Fibroblast of skin of scalp (primary cell): ENCODE measurements at places on chromosomes 12 and 14.

DNA sequence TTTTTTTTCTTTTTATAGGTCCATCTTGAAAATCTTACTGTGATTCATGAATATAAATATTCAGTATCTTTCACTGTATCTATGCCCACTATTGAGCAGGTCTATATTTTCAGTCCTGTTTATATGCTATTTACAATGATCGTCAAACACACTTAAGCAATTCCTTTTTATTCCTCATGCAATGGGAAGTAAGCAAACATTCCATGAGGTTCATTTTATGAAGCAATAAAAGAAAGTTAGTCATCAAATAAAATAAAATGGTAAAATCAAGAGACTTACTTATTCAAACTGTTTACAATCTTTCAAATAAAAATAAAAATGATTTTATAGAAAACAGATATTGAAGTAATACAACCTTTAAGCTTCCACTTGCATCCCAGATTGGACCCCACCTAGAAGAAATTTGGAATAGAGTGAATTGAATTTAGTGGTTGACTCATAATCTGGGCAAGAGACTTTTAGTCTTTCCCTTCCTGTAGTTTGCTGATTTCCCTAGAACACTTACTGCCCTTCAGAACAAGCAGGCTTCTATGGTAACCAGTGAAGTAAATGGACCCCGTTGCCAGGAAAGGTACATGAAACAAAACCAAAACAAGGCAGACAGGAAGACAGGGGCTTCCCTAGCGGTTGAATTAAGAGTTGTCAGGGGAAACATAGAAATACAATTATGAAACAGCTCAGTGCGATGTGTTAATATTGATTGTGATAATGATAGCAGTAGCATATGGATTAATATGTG lies 241.0 kb upstream of the ATP2B1 start:
- peak; percentile 32 for DNase-seq

- DNase-seq = no peak
These were observed 58.7 kb upstream of the MUCL1 start for GRCh38 chr12:54795644-54796043.

GRCh38 chr14:27077214-27077613 lies 479.4 kb upstream of the NOVA1 start:
- no peak for DNase-seq

GRCh38 chr14:55713486-55713885 lies 133.5 kb downstream of the KTN1 start:
- DNase-seq = no peak

GRCh38 chr14:53975444-53975843 lies 18.8 kb upstream of the BMP4 start:
- no peak for DNase-seq
